Activated CD4-positive, alpha-beta memory T cell treated with anti-CD3 and anti-CD28 coated beads for 36 hours (primary cell): ENCODE measurements at places on chromosomes 2 and 18. TPM values are rescaled to one million over a fixed set of nuclear protein-coding genes. Genes with fewer than 3 reads are reported as not detected.

GRCh38 chr2:73043276-73043675 is 28.2 kb downstream of the SFXN5 start:
- DNase-seq, result no peak

GRCh38 chr2:200810252-200810997 is 1.3 kb upstream of the BZW1 start:
- DNase-seq, result no peak

DNA sequence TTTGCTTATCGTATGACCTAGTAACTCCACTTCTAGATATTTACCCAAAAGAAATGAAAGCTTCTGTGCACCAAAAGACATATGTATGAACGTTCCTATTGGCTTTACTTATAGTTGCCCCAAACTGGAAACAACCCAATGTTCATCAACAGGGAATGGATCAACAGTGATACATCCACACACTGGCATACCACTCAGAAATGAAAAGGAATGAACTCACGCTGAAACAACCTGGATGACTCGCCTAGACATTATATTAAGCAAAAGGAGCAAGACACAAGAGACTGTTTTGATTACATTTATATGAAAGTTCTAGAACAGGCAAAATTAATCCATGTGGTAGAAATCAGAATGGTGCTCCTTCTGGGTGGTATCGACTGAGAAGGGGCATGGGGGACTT is 18.9 kb downstream of the ADRA2B start:
- DNase-seq, result no peak

Gene LRRC30
- not detected for total RNA-seq

Gene WIPF1
- total RNA-seq, result 183 TPM

Gene PPP3R1
- 76.2 TPM for total RNA-seq

Gene MYCN
- total RNA-seq, result 0.17 TPM
